Anterior cingulate cortex (tissue), 58 donors: ENCODE measurements at places on chromosomes 2 and 18.

DNA sequence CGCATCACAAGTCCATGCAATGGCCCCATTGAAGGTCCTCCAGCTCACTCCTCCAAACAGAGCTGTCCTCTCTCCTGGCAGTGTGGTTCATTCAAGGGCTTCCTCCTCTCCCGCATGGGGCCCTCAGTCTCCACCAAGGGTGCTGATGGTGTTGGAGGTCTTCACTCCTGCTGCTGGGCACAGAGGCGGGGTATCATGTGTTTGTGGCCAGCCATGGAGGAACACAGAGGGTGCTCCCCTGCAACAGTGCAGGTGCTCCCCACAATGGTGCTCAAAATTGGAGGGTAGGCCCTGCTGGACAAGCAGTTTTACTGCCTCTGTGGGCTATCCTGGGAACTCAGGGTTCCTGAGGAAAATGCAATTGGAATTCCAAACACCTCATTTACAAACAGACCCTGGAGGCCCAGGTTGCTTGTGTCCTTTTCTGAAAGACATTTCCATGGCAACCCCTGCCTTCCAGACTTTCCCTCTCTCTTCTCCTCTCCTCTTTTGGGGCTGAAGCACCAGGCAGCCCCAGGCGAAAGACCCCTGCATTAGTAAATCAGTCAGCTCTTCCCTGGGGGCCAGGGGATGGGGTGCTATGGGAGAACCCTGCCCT lies 256.0 kb downstream of the HAUS1 start:
- no peak for DNase-seq

- DNase-seq = no peak
These were observed 6.9 kb upstream of the CHRNA1 start for GRCh38 chr2:174771136-174771535.

GRCh38 chr2:152864601-152865149 lies 146.3 kb downstream of the ARL6IP6 start:
- no peak for DNase-seq

DNA sequence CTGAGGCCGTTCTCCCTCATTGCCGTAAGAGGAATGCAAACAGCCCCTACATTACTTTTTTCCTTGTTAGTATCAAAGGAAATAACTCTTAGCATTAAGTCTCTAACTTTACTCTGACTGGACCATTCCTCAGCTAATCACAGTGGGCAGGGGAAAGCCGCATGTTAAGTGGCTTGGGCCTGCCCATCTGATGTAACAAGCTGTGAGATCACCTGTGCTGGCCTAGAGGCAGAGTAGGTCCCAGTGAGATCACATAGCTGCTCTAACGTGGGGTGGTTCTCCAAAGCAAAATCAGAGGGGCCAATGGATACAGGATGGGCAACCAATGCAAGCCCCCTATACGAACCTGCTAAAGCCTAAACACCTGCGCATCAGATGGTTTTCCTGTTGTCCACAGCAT lies 5.9 kb upstream of the MOCOS start:
- DNase-seq = no peak

- no peak for DNase-seq
These were observed 133.4 kb upstream of the RND3 start for GRCh38 chr2:150620855-150621254.

- no peak for DNase-seq
These were observed 3.4 kb upstream of the PRKCE start for GRCh38 chr2:45647986-45648520.

- no peak for DNase-seq
These were observed 24.2 kb downstream of the CTIF start for GRCh38 chr18:48563027-48563426.

DNA sequence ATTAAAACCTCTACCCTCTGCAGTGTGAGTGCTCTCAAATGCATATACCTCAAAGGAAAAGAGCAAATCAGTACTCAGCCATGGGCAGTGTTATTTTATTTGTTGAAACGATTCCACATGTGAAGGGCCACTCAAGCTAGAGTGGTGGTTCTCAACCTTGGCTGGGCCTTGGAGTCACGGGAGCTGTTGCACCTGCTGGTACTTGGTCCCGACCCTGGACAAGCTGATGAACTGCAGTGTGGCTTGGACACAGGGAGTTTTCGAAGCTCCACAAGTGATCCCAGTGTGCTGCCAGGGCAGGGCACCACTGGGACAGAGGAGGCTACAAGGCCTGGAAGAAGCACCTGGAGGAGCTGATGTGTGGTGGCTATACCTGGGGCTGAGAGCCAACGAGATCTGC lies 19.7 kb downstream of the GNLY start:
- DNase-seq = no peak

DNA sequence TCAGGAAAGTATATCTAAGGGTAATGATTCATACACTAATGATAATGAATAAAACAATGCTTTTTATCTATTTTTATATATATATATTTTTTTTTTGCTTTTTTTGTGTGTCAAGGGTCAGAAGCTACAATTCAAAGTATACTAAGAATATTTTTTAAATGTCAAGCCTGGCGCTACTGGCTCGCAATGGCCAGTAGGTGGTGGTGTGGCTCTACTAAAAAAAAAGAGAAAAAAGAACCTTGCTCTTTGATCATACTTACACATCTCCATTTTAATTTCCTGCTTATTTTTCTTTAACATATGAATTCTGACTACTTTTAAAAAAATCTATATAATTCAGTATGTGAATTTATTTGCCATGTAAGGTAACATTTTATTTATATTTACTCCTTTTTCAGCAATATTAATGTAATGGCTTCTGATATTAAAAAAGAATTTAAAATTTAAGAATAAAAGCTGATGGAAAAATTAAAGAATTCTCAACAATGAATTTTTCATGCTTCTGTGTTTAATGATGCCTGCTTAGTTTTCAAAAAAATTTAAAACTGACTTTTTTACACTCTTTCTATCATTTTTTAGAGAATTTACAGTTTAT lies 232.9 kb downstream of the GULP1 start:
- DNase-seq = no peak
